ENCODE measurements at places on chromosomes 12 and 14. TPM values are rescaled to one million over a fixed set of nuclear protein-coding genes. Genes with fewer than 3 reads are reported as not detected.

The IFI27 gene
- polyA plus RNA-seq = 78.9 TPM

The ARPC3 gene
- 164 TPM for polyA plus RNA-seq

The BCL7A gene
- polyA plus RNA-seq = 6.9 TPM

The FKBP4 gene
- polyA plus RNA-seq = 31.4 TPM

The KRT75 gene
- polyA plus RNA-seq = not detected

The NPAS3 gene
- 0.23 TPM for polyA plus RNA-seq

The REM2 gene
- polyA plus RNA-seq = 0.72 TPM

The MEG3 gene
- polyA plus RNA-seq = 1,023 TPM

The HRK gene
- 0.05 TPM for polyA plus RNA-seq

The TAMALIN gene
- 51.6 TPM for polyA plus RNA-seq

The TAS2R14 gene
- polyA plus RNA-seq = 0.91 TPM

The APEX1 gene
- polyA plus RNA-seq = 53.9 TPM

The CRACR2A gene
- polyA plus RNA-seq = 4.2 TPM

The ACSS3 gene
- 2.1 TPM for polyA plus RNA-seq

The SPIC gene
- polyA plus RNA-seq = not detected

The ZNF891 gene
- polyA plus RNA-seq = 0.95 TPM

The ARHGEF25 gene
- polyA plus RNA-seq = 22.1 TPM

The CLEC2A gene
- polyA plus RNA-seq = not detected

The SLC10A1 gene
- not detected for polyA plus RNA-seq

The MUCL1 gene
- polyA plus RNA-seq = not detected

The ACVRL1 gene
- 16.1 TPM for polyA plus RNA-seq

The TBC1D30 gene
- 6.6 TPM for polyA plus RNA-seq

The PCNX4 gene
- 21.6 TPM for polyA plus RNA-seq

The SLC7A8 gene
- 36.3 TPM for polyA plus RNA-seq

The ACOT6 gene
- not detected for polyA plus RNA-seq

The C12orf42 gene
- not detected for polyA plus RNA-seq

The SPTSSA gene
- 11.7 TPM for polyA plus RNA-seq

The KRT73 gene
- polyA plus RNA-seq = not detected

The CAPS2 gene
- 3.9 TPM for polyA plus RNA-seq

The PRICKLE1 gene
- polyA plus RNA-seq = 2.4 TPM

The AMDHD1 gene
- polyA plus RNA-seq = 1.8 TPM

The TAS2R31 gene
- polyA plus RNA-seq = 0.23 TPM

The PA2G4 gene
- 43.5 TPM for polyA plus RNA-seq

The ASB2 gene
- 1.3 TPM for polyA plus RNA-seq

The ANO2 gene
- 2.2 TPM for polyA plus RNA-seq

The C12orf54 gene
- polyA plus RNA-seq = 0.61 TPM

The ANKRD9 gene
- polyA plus RNA-seq = 7.1 TPM
